ENCODE measurements at places on chromosomes 5 and 9.

DNA sequence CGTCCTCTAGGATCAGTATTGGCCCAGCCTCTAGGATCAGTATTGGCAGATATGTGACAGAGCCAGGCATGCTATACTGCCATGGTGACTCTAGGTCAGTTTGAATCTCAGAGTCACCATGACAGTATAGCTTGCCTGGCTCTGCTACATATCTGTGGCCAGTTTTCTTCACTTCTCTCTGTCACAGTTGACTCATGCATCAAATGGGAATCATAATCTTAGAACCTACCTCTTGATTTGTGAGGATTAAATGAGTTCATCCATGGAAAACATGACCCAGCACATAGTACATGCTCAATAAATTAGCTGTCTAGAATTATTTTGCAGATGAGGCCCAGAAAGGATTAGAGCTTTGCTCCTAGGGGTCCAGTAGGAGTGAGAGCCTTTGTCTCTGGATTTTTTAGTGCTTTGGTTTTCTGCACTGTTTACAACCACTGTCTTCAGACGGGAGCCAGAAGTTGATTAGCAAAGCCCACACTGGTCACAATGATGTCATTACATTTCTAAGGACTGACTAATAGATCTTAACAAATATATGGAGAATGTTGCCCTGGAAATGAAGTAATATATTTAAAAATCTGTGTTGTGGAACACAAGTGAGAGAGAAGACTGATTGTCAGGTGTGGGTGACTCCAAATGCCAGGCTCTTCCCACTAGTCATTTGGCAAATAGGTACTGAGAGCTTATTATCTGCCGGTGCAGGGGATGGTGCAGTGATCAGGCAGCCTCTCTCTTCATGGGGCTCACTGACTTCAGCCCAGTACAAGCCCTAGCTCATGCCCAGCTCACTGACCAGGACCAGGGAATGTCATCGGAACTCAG is 76.0 kb downstream of the COL15A1 start:
- no peak for DNase-seq

GRCh38 chr5:176788941-176789872 is 21.2 kb upstream of the UNC5A start:
- DNase-seq = no peak

DNA sequence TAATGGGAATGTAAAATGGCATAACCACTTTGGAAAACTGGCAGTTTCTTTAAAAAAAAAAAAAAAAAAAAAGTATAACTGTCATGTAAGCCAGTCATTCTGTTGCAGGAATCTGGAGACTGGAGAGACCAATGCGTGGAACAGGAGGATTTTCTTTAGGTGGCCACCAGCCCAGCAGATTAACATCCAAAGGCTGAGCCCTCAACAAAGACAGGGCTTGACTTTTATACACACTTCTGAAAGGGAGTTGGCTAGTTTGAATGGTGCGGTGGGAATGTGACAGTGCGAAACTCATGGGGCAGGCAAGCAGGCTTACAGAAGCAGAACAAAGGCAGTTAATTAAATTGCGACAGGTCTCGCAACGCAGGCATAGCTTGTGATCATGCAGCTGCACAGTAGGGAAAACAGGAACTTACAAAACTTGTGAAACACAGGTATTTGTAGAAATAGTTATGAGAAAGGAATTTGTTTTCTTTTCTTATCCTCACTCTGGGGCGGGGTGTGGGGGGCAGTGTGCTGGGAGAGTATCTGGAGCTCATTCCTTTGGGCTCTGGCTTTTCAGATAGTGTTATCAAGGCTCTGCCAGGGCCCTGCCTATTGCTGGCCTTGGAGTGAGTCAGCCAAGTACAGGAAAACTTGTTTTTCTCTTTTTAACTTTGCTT is 12.0 kb downstream of the UIMC1 start:
- DNase-seq = no peak

DNA sequence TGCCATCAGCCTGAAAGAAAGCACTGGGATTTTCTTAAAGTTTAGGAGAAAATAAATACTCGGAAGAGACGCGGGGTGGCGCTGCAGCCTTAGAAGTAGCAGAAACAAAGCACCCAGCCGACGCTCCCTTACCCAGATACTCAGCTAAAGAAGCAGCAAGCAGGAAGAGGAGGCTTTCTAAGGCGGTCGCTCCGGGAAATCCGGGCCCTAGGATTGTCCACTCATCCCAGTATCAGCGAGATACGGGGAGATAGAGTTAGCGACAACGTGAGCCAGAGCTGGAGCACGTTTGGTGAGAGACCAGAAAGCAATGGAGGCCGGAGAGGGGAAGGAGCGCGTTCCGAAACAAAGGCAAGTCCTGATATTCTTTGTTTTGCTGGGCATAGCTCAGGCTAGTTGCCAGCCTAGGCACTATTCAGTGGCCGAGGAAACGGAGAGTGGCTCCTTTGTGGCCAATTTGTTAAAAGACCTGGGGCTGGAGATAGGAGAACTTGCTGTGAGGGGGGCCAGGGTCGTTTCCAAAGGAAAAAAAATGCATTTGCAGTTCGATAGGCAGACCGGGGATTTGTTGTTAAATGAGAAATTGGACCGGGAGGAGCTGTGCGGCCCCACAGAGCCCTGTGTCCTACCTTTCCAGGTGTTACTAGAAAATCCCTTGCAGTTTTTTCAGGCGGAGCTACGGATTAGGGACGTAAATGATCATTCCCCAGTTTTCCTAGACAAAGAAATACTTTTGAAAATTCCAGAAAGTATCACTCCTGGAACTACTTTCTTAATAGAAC is at the start of gene PCDHB2:
PCDHB2 (plus strand) TSS at position 135 of the 782 bp plus-strand sequence; CDS start at position 311, 176 bp downstream.
- no peak for DNase-seq

- no peak for DNase-seq
Measured at GRCh38 chr5:148378670-148379069, 5.1 kb upstream of the FBXO38 start.

GRCh38 chr9:5799314-5799713 is 33.6 kb downstream of the ERMP1 start:
- DNase-seq = peak; percentile 14

GRCh38 chr9:121987314-121987713 is 105.8 kb downstream of the TTLL11 start:
- DNase-seq = no peak

GRCh38 chr5:125112196-125112595 is 365.8 kb upstream of the ZNF608 start:
- DNase-seq = no peak

GRCh38 chr9:81754245-81754644 is 64.9 kb upstream of the TLE1 start:
- no peak for DNase-seq

GRCh38 chr9:127903557-127904475 is 4.4 kb upstream of the ST6GALNAC6 start:
- DNase-seq = peak; percentile 52

GRCh38 chr5:65338606-65339151 is 143.0 kb downstream of the ADAMTS6 start:
- no peak for DNase-seq

GRCh38 chr5:159088371-159088770 is 11.3 kb downstream of the EBF1 start:
- DNase-seq = no peak

DNA sequence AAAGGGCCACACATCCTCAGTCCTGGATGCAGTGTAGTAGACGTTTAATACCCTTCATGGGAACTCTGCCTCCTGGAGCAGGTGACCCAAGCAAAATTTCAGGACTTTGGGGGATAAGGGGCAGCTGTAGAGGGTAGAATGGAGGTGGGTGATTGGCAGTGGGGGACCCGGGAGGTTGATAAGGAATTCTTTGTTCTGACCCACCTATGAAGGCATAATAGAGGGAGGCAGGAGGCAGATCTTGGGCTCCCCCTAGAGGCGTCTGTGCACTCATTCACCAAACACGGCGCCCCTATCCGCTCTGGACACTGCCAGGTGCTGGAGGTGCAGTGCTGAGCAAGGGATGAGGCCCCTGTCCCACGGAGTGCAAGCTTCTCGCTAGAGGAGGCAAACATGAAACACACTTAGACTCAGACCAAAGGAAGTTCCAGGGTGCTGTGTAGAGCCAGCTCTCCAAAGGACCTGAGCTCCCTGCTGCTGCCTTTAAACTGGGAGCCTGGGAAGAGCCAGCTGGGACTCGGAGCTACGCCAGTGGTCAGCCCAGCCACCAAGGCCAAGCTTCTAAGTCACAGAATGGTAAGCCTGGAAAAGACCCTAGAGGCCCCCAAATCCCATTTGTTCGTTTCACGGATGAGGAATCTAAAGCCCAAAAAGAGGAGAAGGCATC is 7.7 kb downstream of the IL17B start:
- DNase-seq = peak; percentile 73

DNA sequence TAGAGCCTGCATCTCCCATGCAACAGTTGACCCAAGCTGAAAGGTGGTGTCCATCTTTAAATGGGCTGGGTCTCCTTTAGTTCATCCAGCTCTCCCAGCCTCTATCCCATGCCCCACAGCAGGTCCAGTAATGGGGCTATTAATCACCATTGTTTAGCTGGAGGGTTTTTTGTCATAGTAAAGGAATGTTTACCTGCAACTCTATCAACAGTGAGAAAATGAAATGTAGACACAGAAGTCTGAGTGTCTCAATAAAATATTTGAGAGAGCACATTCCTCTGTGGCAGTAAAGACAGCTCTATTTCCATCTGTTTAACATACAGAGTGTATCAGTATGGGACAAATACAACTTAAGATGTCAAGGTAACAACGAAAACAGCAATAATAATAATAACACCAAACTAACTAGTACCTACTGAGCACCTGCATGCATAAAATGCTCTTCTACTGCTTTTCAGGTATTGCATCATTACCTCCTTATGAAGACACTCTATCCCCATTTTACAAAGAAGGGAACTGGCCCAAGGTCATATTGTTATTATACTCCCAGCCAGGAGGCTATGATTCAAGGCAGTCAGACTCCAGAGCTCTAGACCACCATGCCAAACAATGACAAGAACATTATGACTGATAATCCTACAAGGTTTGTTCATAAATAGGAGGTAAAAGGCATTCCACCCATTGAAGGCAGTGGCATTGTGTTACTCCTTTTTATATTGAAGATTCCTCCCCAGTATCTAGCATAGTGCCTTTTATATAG is 21.0 kb upstream of the C5orf58 start:
- no peak for DNase-seq

All from CD4-positive, alpha-beta T cell treated with Interleukin-15 for 4 hours (primary cell).